ENCODE measurements at places on chromosomes 6 and 20. TPM values are rescaled to one million over a fixed set of nuclear protein-coding genes. Genes with fewer than 3 reads are reported as not detected.

The ARMH2 gene
- total RNA-seq, result not detected

DNA sequence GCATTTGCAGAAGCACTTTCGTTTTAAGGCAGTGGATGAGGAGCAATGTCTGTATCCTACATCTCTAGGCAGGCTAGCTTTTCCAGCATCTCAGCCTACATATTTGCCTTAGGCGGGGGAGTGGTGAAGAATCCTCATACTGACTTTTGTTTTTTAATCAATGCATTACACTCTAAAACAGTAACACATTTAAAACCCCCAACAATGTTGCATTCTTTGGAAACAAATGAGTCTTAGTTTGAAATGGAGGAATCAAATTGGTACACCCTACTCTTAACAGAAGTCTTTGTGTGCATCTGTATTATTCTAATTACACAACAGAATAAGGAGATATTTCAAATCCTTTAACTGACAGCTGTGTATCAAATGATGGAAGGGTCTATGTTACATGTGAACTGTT is 9.0 kb downstream of the NKAIN2 start:
- no peak for DNase-seq

- DNase-seq, result no peak
Observed at GRCh38 chr6:92737983-92738382, 681.4 kb downstream of the EPHA7 start.

- DNase-seq, result no peak
Observed at GRCh38 chr6:132511831-132512220, 1.1 kb downstream of the STX7 start.

GRCh38 chr6:105322499-105323225 is 80.2 kb downstream of the PREP start:
- DNase-seq, result no peak

DNA sequence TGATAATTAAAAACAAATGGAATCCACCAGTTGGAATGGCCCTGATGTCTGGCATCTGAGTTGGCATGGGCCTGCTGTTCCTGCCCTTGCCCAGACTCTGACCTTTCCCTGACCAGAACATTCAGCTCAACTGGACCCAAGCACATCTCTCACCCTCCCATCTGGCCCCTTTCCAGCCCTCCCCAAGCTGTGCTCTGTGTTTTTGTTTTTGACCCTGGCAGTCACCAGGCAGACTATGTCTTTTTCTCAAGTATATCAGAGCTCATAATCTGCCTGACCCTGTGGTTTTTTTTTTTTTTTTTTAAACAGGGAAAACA is 117.6 kb downstream of the TRDN start:
- DNase-seq, result no peak

The EHMT2 gene
- 44.0 TPM for total RNA-seq

The CPNE5 gene
- total RNA-seq, result 0.58 TPM

All from epithelial cell of proximal tubule (primary cell).